NCI-H1092 (cell line): ENCODE measurements at places on chromosomes 7 and 10.

DNA sequence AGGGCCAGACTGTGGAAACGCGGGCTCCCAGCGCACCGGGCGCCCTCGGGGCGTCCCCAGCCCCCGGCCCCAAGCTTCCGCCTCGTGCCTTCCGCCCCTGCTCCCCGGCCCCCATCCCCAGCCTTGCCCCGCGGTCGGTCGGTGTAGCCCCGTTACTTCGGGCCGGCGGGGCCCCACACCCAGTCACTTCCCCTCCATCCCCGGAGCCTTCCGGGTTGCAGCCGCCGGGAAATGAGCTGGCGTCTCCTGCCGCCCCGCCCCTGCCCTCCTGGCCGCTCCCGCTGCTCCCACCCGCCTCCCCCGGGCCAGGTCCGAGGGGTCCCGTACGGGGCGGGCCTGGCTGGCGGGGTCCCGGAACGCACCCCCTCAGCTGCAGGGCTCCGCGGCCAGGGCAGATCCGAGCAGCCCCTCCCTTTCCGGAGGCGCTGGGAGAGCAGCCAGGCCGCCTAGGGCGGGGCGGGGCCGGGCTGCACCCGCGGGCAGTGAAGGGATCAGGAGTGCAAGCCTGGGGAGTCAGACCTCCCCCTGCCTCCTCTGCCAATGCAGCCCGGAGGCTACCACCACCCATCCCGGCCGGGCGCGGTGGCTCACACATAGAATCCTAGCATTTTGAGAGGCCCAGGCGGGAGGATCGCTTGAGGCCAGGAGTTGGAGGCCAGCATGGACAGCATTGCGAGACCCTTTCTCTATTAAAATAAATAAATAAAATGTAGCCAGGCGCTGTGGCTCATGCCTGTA, 709 bp downstream of the ARPC1B start:
- DNase-seq, result no peak

- DNase-seq, result no peak
Measured at GRCh38 chr10:77565590-77566023, 72.0 kb downstream of the KCNMA1 start.

DNA sequence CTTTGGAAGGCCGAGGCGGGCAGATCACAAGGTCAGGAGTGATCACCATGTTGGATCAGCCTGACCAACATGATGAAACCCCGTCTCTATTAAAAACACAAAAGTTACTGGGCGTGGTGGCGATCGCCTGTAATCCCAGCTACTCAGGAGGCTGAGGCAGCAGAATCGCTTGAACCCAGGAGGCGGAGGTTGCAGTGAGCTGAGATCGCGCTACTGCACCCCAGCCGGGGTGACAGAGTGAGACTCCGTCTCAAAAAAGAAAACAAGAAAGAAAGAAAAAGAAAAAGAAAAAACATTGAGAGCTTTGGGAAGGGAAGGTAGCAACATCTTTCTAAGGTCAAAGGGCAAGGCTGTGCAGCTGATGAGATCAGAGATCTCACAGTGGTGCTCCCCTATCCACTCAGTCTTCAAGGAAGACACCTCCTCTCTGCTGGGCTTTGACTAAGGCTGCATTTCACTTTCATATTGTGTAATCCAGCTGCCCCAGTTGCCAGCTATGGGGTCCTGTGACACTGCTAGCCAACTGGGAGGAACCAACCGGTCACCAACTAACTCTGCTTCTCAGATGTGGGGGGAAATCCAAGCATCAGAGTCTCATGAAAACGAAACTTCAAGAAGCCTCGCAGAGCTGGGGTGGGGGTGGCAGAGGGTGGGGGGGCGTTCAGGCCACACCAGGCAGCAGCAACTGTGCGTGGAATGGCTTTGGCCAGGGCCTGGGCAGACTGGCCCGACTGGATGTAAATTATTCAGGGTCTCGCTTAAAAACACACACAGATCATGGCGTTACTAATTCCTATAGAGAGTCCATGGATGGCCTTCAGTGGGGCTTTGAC, 1.5 kb downstream of the IL15RA start:
- DNase-seq, result no peak

GRCh38 chr7:128791121-128791971, at the start of gene CCDC136:
Gene CCDC136, plus strand, starts transcription at chr7:128791968. Its CDS starts 444 bp downstream, at chr7:128792412.
- DNase-seq, result peak; percentile 35

GRCh38 chr7:143901332-143901667, 676 bp downstream of the TCAF1 start:
- DNase-seq, result peak; percentile 77

- DNase-seq, result no peak
Measured at GRCh38 chr7:38375453-38375852, 102.0 kb upstream of the TARP start.

GRCh38 chr10:72331575-72332422, 22.9 kb downstream of the DNAJB12 start:
- peak; percentile 92 for DNase-seq

GRCh38 chr10:25902002-25902401, 32.0 kb upstream of the MYO3A start:
- no peak for DNase-seq

DNA sequence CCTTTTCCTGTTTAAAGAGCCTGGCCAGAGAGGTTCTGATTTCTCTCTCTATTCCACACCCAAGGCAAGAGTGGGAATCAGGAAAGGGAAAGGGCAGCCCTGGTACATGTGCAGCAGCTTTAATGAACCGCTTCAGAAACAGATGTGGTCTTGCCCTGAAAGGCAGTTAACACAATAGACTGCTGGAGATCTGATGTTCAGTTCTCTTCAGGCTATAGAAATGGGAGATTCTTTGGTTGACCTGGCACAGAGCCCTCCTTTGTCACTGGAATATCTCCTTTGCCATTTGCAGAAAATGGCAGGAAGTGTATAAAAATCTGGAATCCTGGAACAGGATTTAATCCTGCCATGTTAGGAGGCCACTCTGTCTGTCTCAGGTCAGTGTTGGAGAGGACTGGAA, 36.3 kb upstream of the EXOC6 start:
- DNase-seq, result no peak
